Large intestine (tissue), 12 donors: ENCODE measurements at places on chromosomes 11 and 22. TPM values are rescaled to one million over a fixed set of nuclear protein-coding genes. Genes with fewer than 3 reads are reported as not detected.

PAX6 gene
- 6.7 TPM for polyA plus RNA-seq

OR52N4 gene
- polyA plus RNA-seq = 0.04 TPM

CDHR5 gene
- polyA plus RNA-seq = 763 TPM

PTH gene
- not detected for polyA plus RNA-seq

CTSW gene
- 2.4 TPM for polyA plus RNA-seq

MS4A2 gene
- 0.07 TPM for polyA plus RNA-seq

GRCh38 chr11:11020747-11021149, 162.9 kb upstream of the ZBED5 start:
- DNase-seq = no peak

DNA sequence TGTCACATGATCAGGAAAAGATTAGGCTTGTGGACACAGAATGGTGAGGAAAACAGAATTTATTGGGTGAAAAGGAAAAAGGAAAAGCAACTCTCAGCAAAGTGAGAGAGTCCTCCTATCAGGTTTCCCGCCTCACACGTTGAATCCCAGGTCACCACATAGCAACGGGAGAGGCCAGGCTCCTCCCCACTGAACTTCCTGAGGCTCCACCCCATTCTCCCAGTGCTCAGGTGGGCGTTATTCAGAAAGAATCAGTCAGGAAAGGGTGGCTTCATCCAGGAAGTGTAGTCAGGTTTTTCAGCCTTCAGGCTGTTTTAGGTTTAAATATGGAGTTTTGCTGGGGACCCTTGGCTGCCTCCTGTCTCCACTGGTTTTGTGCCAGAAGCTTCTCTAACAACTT, 66.9 kb downstream of the SPON1 start:
- DNase-seq = peak; percentile 62

- no peak for DNase-seq
Observed at GRCh38 chr11:78926633-78927338, 352.1 kb upstream of the NARS2 start.

DNA sequence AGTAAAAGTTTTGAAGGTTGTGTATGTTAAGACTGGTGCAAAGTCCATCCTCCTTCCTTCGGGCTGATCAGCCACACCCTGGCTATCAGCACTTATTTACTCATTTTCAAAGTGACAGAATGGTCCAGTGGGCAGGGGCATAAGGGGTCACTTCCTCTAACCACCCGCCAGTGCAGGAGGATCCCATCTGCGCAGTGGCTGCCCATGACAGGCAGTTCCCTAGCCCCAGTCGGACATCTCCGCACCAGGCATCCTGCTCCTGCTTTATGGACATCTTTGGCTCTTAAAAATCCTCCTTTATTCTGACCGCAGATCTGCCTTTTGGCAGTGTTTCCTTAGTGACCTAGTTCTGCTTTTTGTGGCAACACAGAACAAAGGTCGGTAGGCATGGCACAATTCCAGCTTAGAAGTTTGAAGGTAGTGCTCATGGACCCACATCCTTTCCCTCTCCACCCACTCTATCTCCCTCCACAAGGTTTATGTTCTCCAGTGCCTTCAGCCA, 55.9 kb downstream of the BMAL1 start:
- peak; percentile 80 for DNase-seq

GRCh38 chr11:57787006-57787604, 25.5 kb downstream of the CTNND1 start:
- DNase-seq = peak; percentile 60

- no peak for DNase-seq
Observed at GRCh38 chr22:27151407-27151806, 494.0 kb downstream of the MIAT start.

- DNase-seq = no peak
Observed at GRCh38 chr11:44264438-44264749, 45.5 kb downstream of the ALX4 start.

DNA sequence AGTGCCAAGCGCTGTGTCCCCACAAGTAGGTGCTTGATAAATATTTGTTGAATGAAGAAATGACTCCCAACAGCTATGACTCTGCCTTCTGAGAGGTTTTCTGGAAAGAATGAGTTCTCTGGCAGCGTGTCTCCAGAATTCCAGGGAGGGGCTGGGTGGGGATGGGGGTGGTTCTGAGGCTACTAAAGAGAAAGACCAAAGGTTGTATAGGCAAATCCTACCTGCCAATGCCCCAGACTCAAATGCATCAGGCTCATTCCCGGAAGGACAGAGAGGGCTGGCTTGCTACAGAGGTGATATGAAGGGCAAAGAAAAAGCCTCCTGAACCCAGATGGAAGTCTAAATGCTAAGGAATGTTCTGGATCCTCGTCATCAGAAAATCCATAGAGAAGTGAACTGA, 1.9 kb downstream of the DUSP18 start:
- no peak for DNase-seq

DNA sequence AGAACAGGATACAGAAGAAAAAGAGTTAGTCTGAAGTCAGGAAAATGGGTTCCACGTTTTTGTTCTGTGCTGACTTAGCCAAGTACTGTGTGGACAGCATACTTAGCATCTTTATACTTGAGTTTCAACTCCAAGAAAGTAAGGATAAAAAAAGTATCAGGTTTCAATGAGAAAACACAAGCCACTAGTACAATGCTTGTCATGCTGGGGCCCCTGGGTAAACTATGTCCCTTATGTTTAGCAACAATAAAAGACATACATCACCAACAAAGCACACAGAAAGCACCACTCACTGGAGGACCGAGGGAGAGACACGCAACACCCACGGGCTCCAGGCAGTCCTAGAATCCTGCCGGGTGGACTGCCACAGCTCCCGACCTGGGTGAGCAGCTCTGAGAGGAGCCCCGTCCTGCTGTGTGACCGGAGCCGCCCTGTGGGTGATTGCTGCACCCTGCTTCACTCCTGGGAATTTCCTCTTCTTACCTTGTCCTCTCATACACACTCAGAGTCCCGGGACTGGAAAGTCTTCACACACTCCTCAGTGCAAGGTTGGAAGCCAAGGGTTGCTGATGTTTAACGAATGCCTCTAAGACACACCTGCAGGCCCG, 890.5 kb downstream of the BRD1 start:
- DNase-seq = no peak

- DNase-seq = no peak
Observed at GRCh38 chr11:36074941-36075431, 131.1 kb downstream of the LDLRAD3 start.

DNA sequence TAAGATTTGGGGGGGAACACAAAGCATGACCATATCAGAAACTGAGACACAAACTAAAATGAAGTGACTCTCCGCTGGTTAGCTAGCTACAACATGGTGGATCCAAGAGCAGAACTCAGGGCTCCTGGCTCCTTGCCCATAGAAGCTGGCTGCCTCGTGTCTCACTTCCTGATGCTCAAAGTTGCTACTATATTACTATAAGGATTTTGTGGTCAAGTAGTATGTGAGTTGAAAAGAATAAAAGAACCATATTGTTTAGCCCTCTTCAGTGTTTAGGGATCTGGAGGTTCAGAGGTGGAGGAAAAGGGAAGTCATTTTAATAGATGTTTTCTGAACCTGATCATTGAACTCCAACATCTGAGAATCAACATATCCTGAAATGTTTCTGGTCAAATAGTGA, 16.9 kb upstream of the SIK2 start:
- no peak for DNase-seq
